Muscle of leg (tissue), 16 donors: ENCODE measurements at places on chromosomes 7 and 10. TPM values are rescaled to one million over a fixed set of nuclear protein-coding genes. Genes with fewer than 3 reads are reported as not detected.

FLNC gene
- total RNA-seq, result 339 TPM

TUBAL3 gene
- total RNA-seq, result 0.09 TPM

CCNY gene
- 48.0 TPM for total RNA-seq

GPR141 gene
- 0.66 TPM for total RNA-seq

TECPR1 gene
- total RNA-seq, result 14.4 TPM

TMEM229A gene
- total RNA-seq, result not detected

SLC26A5 gene
- not detected for total RNA-seq

OR2A7 gene
- total RNA-seq, result 0.44 TPM

C10orf143 gene
- total RNA-seq, result 1.1 TPM

IL6 gene
- 0.44 TPM for total RNA-seq

ZNF511 gene
- 22.3 TPM for total RNA-seq

EN2 gene
- 0.09 TPM for total RNA-seq

MEOX2 gene
- 58.7 TPM for total RNA-seq

CUEDC2 gene
- 44.9 TPM for total RNA-seq

RBM20 gene
- total RNA-seq, result 8.3 TPM

ASAH2 gene
- total RNA-seq, result 1.6 TPM

PSD gene
- 6.1 TPM for total RNA-seq

PTPN20 gene
- total RNA-seq, result 0.53 TPM

CALHM3 gene
- not detected for total RNA-seq

SLC39A12 gene
- total RNA-seq, result 0.04 TPM

TCERG1L gene
- total RNA-seq, result 0.04 TPM

HOXA7 gene
- total RNA-seq, result 3.9 TPM

NKX2-3 gene
- 0.62 TPM for total RNA-seq

PTN gene
- 73.8 TPM for total RNA-seq

KIAA1217 gene
- total RNA-seq, result 18.8 TPM

CDH23 gene
- 4.2 TPM for total RNA-seq

LBX1 gene
- 3.3 TPM for total RNA-seq

TMEM176A gene
- total RNA-seq, result 6.2 TPM

CRPPA gene
- total RNA-seq, result 6.6 TPM

ASZ1 gene
- not detected for total RNA-seq

MYH16 gene
- total RNA-seq, result not detected

AKR1B15 gene
- total RNA-seq, result 0.31 TPM

SPDYE9 gene
- total RNA-seq, result 0.04 TPM

LRRD1 gene
- total RNA-seq, result 0.31 TPM

CPED1 gene
- 26.6 TPM for total RNA-seq

DYNC1I1 gene
- 0.53 TPM for total RNA-seq

ANXA8L1 gene
- total RNA-seq, result not detected

LRRC18 gene
- 0.18 TPM for total RNA-seq

CYP3A4 gene
- total RNA-seq, result 0.04 TPM

PARD3 gene
- 59.0 TPM for total RNA-seq

NRAP gene
- total RNA-seq, result 14.6 TPM

SMKR1 gene
- total RNA-seq, result not detected

HIPK2 gene
- 6.6 TPM for total RNA-seq

MYL7 gene
- 13.0 TPM for total RNA-seq

ZPBP gene
- total RNA-seq, result not detected

GRID1 gene
- 2.7 TPM for total RNA-seq

FANK1 gene
- 0.80 TPM for total RNA-seq

HYAL4 gene
- 0.09 TPM for total RNA-seq

PNLIP gene
- 0.18 TPM for total RNA-seq

ELOVL3 gene
- total RNA-seq, result 0.35 TPM

FAM180A gene
- 0.62 TPM for total RNA-seq

FGFBP3 gene
- total RNA-seq, result 0.84 TPM

NXPH1 gene
- not detected for total RNA-seq

ZFAND2A gene
- 16.3 TPM for total RNA-seq

PRXL2A gene
- total RNA-seq, result 77.6 TPM

CNPY4 gene
- 50.2 TPM for total RNA-seq
